Large intestine (tissue), 12 donors: ENCODE measurements at places on chromosomes 16 and 17.
A peak's percentile ranks its signal among the peaks of the same experiment; 100 is the strongest.

DNA sequence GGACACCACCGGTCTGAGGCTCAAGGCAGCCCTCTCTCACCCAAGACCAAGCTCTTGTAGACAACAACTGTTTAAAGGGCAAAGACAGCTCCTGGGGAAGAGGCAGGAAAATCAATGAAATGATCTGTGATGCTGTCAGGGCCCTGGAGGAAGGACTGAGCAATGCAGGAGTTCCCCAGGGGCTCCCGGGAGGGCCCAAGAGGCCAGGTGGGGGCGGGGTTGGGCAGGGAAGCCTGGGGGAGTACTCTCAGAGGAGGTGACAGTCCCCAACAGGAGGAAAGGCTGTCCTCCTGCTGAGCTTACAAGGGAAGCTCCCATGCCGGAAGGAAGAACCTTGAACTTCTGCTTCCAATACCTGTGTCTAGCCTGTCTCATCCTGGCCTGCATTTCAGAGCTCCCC is 8.3 kb upstream of the NOS2 start:
- no peak for DNase-seq

GRCh38 chr16:82583422-82583821 is 43.3 kb upstream of the CDH13 start:
- DNase-seq = no peak

DNA sequence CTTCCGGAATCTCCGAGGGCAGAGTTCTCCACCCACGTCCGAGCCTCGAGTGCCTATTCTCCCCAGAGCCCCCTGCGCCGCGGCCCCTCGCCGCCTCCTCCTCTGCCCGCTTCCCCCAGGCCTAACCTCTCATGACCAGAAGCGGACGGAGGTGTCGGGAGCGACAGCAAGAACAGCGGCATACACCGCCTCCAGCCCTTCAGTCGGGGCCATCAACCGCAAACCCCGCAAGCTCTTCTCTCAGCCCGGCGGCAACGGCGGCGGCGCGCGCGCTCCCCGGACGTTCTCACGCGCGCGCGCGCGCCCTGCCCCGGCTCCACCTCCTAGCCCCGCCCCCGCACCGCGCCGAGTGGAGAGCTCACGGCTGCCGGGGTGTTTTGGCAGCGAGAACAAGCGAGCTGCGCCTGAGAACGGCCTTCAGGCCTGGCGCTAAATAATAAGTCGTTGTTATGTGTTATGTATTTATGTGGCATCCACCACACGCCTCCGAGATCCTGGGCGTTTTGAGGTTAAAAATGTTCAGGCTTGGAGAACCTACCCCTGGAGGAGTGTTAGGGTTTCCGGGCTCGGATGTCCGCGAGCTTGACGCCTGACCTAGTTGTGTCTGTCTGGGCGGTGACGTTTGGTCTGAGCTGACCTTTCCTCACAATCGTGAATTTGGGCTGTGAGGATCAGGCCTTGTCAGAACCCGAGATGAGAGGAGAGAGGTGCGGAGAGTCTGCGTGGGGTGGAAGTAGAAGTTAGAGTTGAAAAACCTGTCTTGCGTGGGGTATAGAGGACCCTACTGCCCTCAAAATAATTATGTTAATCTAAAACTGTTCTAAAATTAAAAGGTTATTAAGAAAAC is at the start of gene RNFT1:
Gene RNFT1 (minus strand): TSS at position 259 of the 847 bp plus-strand sequence. CDS start 77 bp downstream, at position 182.
- DNase-seq = peak; percentile 94

- no peak for DNase-seq
Observed at GRCh38 chr16:47424846-47425245, 36.0 kb downstream of the ITFG1 start.

- no peak for DNase-seq
Observed at GRCh38 chr17:77490361-77491183, 349.8 kb downstream of the SEC14L1 start.

DNA sequence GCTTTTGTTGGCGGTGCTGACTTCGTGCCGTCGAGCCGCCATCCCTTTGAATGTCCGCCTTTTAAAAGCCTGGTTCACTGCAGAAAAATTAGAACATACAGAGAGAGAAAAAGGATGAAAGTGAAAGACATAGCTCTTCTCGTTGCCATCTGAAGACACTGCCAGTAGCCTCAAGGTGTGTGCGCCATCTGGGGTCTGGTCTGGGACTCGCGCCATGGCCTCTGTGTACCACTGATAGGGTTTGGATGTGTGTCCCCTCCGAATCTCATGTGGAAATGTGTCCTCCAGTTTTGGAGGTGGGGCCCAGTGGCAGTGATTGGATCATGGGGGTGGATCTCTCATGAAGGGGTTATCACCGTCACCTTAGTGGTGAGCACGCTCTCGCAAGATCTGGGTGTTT is 15.5 kb downstream of the GSE1 start:
- DNase-seq = no peak

DNA sequence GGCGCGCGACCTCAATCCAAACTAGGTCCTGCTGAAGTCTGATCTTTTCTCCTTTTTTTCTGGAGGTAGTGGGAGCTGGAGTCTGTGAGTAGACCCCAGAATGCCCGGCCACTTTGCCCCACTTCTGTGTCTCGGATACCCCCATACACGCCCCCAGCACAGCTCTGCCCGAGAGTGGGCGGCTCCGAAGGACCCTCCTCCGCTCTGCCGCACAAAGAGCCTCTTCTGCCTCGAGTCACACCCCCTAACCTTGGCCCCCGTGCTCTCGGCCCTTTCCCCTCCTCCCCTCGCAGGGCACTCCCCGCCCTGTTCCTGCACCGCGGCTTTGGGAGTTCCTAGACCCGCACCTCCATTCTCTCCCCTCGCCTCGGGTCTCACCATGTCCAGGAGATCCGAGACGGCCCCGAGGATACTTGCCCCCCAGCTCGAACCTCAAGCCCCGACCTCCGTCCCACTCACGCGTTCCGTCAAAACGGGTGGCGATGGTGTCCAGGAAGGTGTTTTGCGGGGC is 476 bp downstream of the KCNH4 start:
- peak; percentile 35 for DNase-seq
